ENCODE measurements at places on chromosomes 4 and X.
A peak's percentile ranks its signal among the peaks of the same experiment; 100 is the strongest.

DNA sequence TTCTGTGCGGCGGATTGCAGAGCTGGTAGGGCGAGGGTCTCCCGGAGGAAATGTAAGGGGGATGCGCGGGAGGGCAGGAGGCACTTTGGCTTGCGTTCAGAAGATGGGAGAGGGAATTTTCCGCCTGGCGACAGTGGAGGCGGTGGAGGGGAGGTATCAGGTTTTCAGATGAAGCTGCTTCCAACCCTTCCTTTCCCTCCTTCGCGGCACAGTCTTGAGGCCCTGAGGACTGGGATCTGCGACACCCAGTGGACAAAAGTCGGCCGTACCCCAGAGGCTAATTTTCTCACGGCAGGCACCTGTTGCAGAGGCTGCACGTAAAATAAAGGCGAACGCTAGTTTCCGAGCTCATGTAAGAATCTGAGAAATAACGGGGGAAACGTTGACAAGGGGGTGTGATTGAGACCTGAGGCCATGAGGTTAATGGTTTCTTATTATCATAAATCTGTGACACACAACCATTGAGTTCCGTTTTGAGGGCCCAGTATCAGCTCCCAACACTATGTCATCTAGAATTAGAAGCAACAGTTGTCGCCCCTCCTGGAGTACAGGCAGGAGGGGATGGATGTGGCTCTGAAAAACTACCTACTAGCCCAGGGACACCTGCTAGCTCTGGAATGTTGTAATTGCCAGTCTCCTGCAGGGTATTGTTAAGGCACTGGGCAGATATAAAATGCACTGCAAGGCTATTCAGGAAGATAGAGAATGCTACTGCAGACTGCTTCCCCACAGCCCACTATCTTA is 1.1 kb downstream of the ZCCHC18 start:
- peak; percentile 8 for DNase-seq

DNA sequence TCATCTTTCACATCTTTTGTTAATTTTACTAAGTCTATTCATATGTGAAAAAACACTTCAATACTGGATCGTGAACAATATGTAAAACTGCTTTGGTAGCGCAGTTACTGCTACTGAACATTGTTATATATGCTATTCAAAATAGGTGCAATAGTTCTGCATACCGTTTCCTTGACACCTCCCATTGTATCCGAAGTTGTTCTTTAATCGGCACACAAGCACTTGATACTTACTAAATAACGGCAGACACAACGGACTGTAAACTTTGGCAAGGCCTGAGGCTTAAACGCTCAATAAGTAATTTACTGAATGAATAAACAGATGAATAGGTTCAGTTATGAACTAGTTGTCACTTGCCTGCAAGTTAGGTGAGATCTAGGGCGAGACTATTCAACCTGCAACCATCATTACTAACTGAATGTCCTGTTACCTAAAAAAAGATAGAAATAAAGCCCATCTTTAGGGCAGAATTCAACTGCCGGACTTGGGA is 620 bp downstream of the ANAPC10 start:
- no peak for DNase-seq

GRCh38 chr4:141771889-141772830 is 135.8 kb downstream of the IL15 start:
- DNase-seq, result no peak

GRCh38 chrX:154378059-154378798 is 866 bp upstream of the EMD start:
- peak; percentile 61 for DNase-seq

GRCh38 chr4:156576946-156577345 is 394.7 kb downstream of the PDGFC start:
- DNase-seq, result no peak
